Brain pericyte (primary cell): ENCODE measurements at places on chromosomes 4 and X.

GRCh38 chrX:154443992-154444754 is at the start of gene FAM50A:
TSS of gene FAM50A (plus strand) at chrX:154444141. CDS start at chrX:154444236, 95 bp downstream.
- no peak for DNase-seq

DNA sequence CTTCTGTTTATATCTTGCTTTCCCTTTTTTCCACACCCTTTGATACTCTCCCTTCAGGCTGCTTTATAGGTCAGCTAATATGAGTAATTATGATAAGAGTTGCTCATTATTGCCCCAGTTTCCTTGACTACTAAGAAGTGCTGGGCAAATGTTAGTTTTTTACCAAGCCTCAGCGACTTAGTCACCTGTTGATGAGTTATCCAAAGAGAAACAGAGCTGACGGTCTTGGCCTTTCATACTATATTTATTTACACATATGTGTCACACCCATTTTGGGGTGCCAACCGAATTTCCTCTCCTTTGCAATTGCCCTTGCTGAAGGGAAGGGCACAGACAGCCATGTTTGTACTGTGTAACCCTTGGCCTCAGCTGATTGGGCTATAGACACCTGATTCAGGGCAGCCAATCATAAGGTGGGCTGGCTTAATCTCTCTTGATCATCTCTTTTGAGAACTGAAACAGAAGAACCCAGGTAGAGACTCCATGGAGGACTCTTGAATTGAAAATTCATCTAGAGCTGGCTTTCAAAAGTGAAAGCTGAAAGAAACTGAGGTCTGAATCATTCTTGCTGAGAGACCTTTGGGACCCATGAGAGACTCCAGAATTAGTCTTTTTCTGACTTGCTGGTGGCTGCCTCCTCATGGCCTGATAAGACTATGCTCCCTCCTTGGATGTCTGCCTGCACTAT is 111.7 kb upstream of the RPS6KA3 start:
- no peak for DNase-seq

GRCh38 chr4:20474119-20474518 is 222.4 kb downstream of the SLIT2 start:
- DNase-seq: no peak

DNA sequence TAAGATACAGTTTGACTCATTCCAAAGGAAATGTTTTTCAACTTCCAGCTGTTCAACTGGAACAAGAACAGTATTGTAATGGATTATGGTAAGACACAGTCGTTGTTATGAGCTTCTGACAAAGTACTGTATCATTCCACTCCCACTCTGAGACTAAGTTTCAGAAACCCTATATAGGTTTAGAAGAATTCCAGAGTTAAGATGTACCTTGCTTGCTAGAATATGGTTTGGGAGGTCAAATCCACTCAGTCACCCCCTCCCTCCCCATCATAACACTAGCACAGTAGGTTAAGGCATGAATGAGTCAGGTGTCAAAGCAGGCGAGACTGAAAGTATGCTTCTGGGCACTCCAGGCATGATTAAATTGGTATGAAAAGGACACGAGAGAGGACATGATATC is 339.7 kb downstream of the DMD start:
- DNase-seq: no peak

- no peak for DNase-seq
These were observed 126.9 kb upstream of the TAPT1 start for GRCh38 chr4:16353165-16353564.

DNA sequence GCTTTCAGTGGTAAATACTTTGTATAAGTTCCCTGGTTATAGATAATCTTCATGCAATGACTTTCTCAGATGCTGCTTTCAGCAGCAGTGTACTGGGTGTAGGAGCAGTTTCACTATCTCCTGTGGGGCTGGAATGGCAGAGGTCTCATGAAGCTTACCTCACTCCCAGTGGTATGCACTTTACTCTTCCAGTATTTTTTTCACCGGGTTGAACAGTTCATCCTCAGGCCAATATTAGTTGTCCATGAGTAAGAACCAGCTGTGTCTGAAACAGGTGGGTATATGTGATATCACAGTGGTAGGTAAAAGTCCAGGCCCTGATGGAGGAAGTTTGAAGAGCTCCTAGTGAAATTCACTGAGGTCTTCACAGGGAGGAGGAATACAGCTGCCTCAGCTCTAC is 351.5 kb upstream of the EMCN start:
- no peak for DNase-seq

DNA sequence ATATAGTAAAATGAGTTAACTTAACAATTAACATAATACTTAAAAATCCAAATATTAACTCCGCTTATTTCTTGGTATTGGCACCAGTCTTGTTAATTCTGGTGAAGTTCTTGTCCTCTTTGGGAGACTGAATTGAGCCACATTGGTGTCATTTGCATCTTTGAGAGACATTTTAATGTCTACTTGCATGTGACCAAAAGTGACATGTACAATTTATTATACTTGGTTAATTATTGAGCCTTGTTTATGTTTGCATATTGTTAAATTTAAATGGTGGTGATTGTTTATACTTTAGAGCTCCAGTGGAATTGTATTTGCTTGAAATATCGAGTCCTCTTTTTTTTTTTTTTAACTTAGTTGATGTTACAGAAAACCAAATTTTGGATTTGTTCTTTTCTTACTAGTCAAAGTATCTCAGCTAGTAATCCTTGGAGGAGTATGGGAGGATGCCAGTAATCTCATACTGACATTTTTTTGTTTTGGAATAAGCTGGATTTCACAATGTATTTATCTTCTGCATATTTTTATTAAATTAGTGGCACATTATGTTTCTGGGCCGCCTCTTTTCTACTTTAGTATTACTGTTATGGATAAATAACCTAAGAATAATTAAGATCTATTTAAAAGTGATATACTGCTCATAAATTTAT is 3.9 kb downstream of the SPCS3 start:
- DNase-seq: no peak

- DNase-seq: no peak
These were observed 16.1 kb downstream of the ADRA2C start for GRCh38 chr4:3781997-3782930.

GRCh38 chr4:187139141-187139540 is 415.5 kb upstream of the FAT1 start:
- no peak for DNase-seq

DNA sequence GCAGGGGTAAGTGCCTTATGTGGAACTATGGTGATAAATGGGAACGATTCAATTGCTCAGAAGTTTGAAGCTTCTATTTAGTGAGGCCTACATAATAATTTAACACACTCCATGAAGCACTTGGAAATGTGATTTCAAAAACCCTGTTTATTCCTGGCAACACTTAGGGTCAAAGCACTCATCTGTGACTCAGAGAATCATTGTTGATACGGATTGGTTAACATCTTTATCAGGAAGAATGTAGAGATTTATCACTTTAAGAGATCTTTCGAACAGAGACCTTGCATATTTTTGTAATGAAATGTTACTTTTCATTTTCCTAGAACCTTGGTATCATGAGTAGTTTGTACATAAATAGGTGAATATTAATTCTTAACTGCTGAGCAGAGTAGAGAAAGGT is 269.1 kb upstream of the SLIT2 start:
- DNase-seq: no peak

- DNase-seq: no peak
These were observed 41.5 kb downstream of the SMAD1 start for GRCh38 chr4:145523117-145523516.

DNA sequence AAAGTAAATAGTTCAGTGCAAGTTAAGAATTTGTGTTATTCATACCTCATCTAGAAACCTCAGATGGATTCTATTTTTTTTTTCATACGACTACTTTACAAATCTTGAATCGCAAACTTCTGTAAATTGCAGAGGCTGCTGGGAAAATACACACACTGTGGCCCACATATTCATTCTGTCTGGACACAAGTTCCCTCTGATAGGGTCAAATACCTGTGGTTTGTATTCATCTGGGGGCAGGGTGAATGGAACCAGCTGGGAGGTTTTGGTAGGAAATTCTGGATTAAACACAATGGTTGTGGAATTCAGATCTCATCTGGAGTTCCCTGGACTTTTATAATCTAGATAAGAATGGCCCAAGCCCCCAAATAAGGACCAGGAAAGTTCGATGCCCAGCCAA is 56.2 kb downstream of the SPATA18 start:
- no peak for DNase-seq

DNA sequence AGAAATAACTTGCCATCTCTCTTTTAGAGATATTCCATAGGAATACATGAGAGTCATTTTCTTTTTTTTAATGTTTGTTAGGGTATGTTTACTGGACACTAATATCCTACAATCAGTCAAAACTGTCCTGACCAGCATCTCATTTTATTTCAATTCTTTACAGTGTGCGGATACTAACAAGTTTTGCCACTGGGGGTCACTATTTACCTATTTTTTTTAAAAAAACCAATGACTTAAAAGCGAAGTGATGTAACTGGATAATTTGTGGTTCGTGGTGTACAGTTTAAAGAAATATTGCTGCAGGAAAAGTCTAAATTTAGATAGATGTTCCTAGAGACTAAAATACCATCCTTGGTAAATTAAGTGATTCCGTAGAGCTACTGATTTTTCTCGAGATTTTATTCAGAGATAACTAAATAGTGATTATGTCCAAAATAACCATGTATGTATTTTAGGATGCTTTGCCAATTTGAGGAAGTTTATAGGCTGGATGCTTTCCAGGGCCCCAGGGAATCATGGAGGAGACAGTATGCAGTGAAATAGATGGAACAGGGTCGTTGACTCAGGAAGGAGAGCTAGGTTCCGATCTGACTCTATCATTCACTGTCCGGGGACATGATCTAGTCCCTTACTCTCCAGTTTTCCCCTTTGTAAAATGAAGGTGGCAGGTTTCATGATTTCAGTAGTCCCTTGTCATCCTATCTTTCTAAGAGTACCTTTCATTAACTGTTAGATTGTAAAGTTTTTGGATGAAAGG is 34.0 kb upstream of the GNPDA2 start:
- DNase-seq: no peak

DNA sequence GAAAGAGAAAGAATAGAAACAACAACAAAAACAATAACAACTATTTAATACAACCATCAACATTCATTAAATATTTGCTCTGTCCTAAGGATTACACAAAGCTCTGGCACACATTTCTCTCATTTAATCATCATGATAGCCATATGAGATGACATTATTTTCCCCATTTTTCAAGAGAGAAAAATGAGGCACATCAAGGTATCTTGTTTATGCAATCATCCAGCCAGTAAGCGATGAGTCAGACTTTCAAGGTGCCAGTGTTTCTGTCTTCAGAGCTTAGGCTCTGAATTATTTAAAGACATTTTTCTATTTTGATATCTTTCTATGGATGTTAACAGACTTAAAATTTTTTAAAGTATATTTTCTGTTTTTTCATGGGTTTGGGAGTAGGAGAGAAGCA is 541.8 kb upstream of the SMIM31 start:
- DNase-seq: no peak

DNA sequence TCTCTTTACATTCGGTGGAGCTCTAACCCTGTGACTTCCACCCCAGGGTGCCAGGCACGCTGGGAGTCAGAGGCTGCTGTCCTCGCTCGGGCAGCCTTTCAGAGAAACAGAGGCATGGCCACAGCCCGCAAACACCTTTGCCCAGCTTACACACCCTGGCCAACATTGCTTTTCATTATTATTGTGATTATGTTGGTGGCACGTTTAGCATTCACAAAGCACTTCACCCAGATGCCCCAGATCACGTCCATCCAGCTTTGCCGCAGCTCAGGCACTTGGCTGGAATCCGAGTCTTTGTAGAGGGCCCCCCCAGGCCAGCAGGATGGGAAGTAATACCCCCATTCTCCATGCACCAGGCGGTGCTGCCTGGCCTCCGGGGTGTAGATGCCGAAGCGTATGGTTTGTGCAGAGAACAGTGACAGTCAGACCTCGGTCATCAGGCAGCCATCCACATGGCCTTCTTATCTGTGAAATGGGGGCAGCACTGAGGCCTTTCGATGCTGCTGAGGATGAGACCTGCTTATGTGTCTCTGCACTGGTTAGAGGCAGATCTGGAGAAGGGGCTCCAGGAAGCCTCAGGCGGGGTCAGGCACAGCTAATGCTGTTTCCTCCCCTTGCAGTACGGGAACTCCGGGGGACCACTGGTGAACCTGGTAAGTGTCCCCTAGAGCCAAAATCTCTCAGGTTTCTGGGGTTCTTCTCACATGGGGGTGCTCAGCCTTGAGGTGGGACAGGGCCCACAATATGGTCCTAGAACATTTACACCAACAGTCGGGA is 22.3 kb downstream of the HTRA3 start:
- DNase-seq: no peak

DNA sequence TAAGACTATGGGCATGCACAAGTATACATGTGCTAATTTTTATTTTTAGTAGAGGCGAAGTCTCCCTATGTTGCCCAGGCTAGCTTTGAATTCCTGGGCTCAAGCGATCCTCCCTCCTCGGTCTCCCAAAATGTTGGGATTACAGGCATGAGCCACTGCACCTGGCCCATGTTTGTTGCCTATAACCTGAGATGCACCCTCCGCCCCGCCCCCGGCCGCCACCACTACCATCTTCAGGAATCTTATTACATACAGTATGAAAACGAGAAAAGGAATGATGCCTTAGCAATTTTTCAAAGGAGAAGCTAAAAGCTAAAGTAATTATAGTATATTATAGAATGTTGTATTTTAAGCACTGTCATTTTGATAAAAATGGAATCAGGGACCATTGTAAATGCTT is 61.2 kb downstream of the POU4F2 start:
- no peak for DNase-seq

DNA sequence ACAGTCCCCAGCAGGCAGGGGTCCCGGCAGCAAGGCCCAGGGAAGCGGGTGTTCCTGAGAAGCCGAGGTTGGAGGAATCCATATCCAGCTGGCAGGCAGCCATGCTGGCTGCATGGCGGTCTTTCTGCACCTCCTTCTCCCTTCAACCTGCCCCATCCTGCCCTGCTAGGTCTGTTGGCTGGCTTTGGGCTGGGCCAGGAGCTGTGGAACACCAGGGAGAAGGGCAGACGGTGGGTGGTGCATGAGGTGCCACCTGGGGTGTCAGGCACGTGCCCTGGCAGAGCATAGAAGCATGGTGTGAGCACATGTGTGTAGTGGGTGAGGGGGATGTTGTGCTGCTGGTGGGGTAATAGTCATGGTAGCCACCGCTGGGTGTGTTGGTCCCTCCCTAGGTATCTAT is 150.1 kb downstream of the PJA1 start:
- DNase-seq: no peak

GRCh38 chr4:139903845-139904244 is 238.2 kb downstream of the MGST2 start:
- DNase-seq: no peak

- DNase-seq: peak; percentile 46
These were observed 126.7 kb downstream of the DHRSX start for GRCh38 chrX:2374086-2374485.

DNA sequence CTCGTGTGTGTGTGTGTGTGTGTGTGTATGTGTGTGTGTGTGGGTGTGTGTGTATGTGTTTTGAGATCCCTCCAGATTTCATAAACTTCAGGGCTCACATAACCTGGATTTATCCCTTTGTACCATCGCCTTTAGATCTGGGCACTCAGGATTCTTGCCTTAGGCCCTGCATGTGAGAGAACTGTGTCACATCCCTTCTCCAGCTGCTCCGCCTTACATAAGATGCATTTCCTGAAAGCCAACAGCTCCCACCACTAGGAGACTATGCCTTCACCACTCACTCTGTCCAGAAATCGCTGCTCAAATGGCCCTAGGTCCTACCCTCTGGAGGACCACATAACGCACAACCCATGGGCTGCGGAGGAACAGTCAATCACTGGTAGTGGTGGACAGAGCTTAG is 348.8 kb downstream of the CCSER1 start:
- no peak for DNase-seq

GRCh38 chr4:67083496-67083895 is 461.8 kb downstream of the CENPC start:
- DNase-seq: no peak

- DNase-seq: no peak
These were observed 56.6 kb upstream of the C4orf54 start for GRCh38 chr4:99714179-99714578.
